NCI-H446 treated with DMSO at 0.1 percent for 48 hours (cell line): ENCODE measurements at places on chromosomes 2 and 18.

DNA sequence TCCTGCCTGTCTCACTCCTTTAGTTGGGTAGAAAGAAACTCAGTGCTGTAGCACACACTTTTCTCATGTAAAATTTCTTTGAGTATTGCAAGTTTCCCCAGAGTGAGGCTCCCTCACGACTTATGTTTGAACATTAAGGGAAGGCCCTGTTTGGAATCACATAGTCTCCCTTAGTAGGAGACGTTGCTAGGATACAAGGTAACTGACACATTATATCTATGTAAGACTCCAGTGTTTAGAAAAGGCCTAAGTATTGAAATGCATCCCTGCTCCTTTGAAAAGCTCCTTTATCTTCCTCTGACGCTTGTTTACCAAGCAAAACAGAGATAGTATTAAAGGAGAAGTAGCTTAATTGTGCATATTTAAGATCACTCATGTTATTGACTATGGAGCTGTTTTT, 248.2 kb downstream of the PHLPP1 start:
- DNase-seq, result no peak

DNA sequence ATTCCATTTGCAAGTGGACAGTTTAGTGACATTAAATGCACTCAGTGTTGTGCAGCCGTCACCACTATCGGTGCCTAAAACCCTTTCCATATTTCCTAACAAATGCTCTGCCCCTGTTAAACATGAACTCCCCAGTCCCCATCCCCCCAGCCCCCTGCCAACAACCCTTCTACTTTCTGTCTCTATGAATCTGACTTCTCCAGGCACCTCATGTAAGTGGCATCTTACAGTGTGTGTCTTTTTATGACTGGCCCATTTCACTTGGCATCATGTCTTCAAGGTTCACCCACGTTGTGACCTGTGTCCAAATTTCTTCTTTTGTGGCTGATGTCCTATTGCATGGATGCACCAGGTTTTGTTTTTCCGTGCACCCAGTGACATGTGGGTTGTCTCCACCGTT, 140.9 kb upstream of the GPC1 start:
- DNase-seq, result no peak

DNA sequence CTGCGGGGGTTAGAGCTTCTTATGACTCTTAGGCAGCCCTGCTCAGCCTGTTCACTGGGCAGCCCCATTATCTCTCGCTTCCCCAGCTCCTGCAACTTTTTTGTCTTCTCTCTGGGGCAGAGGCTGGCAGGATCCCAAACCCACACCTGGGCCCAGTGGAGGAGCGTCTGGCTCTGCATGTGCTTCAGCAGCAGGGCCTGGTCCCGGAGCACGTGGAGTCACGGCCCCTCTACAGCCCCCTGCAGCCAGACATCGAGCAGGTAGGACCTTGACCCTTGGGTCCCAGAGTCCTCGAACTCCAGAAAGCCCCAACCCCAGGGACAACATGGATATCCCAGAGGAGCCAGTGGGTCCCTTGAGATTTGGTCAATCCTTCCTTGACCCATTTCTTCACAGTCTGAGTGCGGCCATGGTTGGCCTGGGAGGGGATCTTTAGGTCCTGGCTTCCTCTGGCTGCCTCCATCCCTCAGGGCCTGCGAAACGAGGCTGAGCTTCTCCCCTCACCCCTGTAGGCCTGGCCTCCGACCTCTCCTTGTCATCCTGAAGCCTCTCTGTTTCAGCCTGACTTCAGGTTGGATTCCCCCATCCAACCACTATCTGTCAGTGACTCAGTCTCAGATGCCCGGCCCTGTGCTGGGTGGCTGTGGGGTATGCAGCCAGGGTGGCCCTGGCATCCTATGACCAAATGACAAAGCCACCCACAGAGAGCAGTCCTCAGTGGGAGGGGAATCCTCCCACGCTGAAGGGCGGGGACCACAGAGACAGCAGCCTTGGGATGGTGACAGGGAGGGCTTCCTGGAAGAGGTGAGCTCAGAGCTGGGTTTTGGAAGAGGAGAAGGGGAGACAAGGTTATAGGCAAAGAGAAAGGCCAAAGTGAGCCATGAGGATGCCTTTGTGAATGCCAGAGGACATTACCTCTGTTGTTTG, 214.2 kb downstream of the DYSF start:
- DNase-seq, result no peak

GRCh38 chr18:36187826-36188721, 777 bp downstream of the MOCOS start:
- DNase-seq, result peak; percentile 40

DNA sequence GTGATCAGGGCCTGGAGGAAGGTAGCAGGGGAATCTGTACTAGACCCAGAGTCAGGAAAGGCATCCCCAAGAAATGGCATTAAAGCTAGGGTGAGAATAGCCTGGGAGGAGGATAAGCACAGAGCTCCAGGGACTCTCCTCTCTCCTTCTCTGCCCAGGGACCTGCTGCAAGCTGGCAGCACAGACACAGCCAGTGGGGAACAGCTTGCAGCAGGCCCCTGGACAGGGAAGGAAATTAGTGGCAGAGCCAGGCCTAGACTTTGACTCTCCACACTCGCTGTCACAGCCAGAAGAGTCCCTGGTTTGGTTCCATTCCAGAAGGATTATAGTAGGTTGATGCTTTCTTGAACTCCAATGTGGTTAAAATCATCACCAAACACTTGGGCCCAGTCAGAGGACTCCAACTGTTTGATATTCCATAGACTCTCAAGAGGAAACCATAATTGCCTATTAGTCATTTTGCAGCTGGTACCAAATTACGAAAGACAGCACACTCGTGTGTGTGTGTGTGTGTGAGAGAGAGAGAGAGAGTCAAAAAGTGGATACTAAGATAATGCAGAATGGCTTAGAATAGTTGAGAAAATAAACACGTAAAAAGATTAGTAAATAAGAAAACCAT, 95.5 kb upstream of the ATP8B1 start:
- DNase-seq, result peak; percentile 84

DNA sequence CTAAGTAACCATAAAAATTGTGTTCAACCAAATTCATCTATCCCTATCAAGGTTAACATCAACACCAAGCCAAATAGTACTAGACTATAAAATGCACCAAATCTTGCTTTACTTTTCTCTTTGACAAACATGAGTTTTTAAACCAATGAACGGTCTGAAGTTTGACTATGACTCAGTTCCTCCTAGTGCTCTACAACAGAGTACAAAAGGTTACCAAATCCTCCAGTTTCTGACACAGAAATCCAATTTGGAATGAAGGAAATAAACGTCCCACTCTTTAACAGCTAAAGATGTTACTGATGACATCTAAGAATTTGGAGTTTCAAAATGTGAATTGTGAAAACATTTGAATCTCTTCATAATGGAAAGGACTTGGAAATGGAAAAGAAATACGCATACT, 11.8 kb upstream of the ACVR1 start:
- no peak for DNase-seq

GRCh38 chr2:66667301-66667700, 232.4 kb downstream of the MEIS1 start:
- no peak for DNase-seq

GRCh38 chr2:238866656-238867277, 18.9 kb downstream of the TWIST2 start:
- DNase-seq, result no peak

DNA sequence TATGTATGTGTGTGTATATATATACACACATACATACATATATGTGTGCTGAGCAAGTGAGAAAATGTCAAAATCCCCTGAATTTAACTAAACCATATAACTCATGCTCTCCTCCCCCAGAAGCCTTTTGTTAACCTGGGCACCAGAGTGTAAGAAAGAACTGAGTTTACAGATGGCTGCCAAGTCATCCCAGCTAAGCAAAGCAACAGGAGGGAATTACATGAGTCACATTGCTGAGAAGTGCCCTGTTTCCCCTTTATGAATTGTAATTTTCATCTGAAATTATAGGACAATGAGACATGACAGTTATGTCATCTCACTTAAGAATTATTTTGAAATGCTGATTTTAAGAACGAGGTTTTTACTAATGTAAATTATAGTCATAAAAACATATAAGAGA, 29.9 kb downstream of the SCN7A start:
- no peak for DNase-seq

GRCh38 chr2:43515807-43516497, 79.9 kb downstream of the THADA start:
- DNase-seq, result no peak

DNA sequence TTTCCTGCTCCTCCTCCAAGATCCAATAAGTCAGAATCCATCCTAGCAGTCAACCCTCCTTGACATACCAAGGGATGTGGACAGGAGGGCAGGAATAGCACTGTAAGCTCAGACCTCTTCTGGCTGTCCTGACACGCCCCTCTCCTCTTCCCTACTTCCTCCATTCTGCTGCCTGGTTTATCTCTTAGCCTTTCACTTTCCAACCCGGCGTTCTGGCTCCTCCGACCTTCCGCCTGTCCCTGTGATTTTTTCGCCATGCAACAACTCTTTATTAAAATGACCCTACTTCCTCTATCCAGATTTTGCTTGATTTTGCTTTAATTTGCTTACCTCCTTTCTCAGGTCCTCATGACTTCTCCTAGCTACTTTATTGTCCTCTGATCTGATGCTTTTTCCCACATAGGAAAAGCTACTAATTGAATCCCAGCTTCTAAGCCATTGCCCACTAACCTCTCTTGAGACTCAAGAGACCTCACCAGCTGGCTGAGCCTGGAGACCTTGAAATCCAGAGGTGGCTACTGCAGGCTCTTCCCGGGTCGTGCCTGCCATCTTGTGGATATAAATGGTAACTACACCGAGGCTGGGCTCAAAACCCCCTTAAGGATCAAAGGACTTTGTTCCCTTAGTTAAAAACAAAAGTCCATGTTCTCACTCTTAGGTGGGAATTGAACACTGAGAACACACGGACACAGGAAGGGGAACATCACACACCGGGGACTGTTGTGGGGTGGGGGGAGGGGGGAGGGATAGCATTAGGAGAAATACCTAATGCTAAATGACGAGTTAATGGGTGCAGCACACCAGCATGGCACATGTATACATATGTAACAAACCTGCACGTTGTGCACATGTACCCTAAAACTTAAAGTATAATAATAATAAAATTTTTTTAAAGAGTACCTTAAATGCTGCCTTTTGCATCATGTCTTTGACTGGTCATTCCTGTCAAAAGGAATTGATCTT, 139.4 kb downstream of the AKAIN1 start:
- DNase-seq, result peak; percentile 64

- no peak for DNase-seq
Observed at GRCh38 chr2:190583507-190584337, 49.2 kb upstream of the NEMP2 start.

GRCh38 chr18:41645589-41646360, 309.3 kb upstream of the PIK3C3 start:
- no peak for DNase-seq

GRCh38 chr18:28152354-28152753, 24.6 kb downstream of the CDH2 start:
- DNase-seq, result no peak

- no peak for DNase-seq
Observed at GRCh38 chr2:127218812-127219170, 1.3 kb downstream of the CYP27C1 start.

- no peak for DNase-seq
Observed at GRCh38 chr18:75863696-75864095, 436.2 kb upstream of the SMIM21 start.

DNA sequence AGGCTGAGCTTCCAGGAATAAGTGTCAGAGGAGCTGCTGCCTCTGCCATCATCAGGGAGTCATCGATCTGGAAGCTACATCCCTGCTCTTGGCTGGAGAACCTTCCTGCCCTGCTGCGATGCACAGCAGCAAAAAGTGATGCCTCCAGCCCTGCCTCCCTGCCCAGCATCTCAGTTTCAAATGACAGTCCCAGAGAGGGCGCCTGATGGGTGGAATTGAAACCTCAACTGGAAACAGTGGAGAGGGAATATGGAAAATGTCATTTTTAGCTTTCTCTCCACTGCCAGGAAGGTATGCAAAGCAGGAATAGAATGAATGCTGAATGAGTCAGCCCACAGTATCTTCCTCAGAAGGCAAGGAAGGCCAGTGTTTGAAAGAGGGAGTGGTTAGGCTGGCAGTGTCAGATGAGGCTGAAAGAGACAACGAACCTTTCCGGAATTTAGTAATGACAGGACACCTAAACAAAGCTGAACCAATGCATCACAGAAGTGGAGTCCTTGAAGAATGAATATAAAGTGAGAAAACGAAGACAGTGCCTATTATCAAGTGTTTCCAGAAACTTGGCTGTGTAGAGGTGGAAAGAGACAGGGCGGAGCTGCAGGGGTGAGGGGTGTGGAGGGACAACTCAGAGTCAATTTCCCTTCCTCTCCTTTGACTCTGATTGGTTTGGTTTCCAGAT, 153.9 kb upstream of the NDUFV2 start:
- DNase-seq, result peak; percentile 82

DNA sequence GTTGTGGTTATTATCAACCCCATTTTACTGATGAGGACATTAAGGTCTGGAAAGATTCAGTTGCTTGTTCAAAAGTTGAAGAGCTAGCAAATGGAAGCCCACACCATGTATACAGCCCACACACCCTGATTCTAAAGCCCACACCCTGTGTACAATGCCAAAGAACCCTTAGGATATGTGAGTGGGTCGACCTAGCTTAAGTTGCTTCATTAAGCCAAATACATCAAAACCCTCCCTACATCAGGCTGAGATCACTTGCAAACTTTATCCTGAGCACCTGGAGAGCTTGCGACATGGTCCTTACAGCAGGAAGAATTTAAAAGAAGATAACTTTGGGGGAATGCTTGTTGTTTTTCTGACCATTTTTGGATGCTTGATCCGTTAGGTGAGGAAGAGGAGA, 435 bp upstream of the ARHGAP25 start:
- no peak for DNase-seq

DNA sequence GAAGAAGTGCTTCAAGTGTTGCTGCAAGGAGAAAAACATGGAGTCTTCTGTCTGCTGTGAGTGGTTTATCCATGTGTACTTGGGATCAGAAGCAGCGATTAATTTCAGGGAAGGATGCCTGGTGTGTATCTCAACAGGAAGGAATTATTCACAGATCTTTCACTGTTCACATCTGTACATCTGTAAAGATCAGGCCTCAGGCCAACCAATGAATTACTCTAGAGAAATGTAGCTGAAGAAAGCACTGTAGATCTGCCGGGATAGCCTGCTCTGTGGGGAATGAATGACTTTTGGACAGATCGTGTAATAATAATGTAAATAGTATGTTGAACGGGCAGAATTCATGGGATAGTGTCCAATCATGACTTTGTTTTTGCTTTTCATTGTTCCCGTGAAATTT, 54.0 kb upstream of the SPP2 start:
- no peak for DNase-seq

GRCh38 chr2:127007652-127008051, 99.3 kb downstream of the BIN1 start:
- no peak for DNase-seq
